ENCODE measurements at places on chromosomes 11 and 22.
A peak's percentile ranks its signal among the peaks of the same experiment; 100 is the strongest.

GRCh38 chr11:116044941-116045340 lies 540.7 kb upstream of the CADM1 start:
- no peak for DNase-seq

DNA sequence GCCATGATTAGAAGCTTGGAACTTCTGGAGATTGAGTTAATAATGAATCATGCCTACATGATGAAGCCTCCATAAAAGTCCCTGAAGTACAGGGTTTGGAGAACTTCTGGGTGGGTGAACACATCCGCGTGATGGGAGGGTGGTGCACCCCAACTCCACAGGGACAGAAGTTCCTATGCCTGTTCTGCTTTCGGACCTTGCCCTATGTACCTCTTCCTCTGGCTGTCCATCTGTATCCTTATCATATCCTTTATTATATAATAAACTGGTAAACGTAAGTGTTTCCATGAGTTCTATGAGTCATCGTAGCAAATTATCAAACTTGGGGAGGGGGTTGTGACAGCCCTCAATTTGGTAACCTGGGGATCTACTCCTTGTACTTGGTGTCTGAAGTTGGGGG lies 60.2 kb downstream of the ADM start:
- DNase-seq = no peak

DNA sequence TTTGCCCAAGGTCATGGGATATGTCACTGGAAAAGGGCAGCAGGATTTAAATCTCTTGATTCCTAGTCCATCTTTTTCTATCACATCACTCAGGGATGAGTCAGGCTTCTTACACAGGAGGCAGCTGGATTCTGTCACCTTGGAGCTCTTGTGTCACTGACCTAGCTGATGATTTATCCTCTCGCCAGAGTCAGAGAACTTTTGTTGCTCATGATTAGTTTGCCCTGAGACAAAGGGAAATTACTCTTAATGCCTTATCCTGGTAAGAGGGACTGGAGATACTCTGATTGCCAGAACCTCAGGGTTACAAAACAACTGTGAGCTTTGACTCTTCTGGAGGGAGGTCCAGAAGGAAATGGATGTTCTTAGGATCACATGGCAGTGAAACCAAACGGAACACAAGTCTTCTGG lies 10.1 kb downstream of the COA4 start:
- DNase-seq = no peak

GRCh38 chr11:32210556-32210955 lies 119.7 kb downstream of the RCN1 start:
- DNase-seq = no peak

DNA sequence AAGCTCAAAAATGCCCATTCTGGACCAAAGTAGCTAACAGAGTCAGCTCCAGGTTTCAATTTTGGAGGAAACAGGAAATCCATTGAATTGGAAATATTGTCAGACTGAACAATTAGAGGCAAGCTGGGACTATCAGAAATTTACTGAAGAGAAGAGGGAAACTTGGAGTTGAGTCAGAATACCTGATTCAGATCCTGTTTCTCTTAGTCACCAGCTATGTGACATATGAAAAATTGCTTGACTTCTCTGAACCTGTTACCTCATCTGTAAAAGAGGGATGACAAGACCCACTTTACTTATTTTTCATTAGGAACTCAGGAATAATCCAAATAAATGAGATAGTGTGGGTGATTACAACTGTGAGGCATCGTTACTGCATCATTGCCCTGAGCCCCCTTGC lies 148.9 kb upstream of the CADM1 start:
- no peak for DNase-seq

GRCh38 chr22:50169774-50170341 lies 673 bp upstream of the PANX2 start:
- no peak for DNase-seq

DNA sequence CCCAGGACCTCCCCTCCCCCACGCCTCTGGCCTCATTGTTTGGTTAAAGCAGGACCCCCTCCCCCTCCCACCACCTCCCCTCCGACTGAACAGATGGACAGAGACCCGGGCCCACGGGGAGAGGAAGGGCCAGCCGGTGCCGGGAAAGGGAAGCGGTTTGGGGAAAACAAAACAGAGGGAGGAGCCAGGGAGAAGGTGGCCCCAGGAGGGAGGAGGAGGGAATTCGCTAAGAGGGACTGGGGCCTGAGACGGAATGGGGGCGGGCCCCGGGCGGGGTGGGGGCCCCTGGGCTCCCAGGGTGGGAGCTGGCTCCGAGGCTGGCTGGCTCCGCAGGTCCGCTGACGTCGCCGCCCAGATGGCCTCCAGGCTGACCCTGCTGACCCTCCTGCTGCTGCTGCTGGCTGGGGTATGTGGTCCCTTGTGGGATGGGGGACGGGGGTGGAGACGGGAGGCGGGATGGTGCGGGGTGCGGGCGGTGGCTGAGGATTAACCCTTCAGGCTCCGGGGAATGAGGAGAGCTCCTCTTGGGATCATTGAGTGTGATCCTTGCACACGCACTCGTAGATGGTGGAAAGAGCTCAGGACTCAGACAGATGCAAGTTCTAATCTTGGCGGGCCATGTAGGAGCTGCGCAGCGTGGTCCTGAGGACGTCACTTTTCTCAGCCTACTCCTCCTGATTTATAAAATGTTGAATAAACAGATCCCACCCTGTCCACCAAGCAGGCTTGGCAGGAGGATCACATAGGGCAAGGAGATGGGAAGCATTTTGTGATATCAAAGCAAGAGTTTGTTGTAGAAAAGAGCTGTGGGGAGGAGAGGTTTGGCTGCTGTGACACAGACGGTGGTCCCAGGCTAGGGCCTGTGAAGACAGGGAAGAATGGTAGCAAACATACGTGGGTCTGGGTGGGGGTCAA lies 688 bp downstream of the SERPING1 start:
- DNase-seq = peak; percentile 69

DNA sequence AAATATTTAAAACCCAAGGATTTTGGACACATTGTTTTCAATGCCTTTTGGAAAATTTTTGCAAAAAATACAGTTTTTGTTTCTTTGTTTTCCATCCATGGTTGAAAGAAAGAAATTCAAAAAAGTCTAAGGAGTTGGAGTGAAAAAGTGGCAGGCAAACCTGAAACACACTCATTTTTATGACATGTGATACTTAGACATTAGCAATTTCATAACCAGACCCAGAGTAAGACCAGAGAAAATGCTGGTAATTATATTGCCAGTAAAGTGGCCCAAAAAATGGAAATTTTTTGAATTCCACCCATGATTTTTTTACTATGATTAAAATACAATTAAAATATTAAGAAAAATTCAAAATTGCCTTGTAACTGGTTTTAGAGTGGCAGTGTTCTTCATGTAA lies 128.2 kb downstream of the SLC17A6 start:
- DNase-seq = no peak

- no peak for DNase-seq
These were observed 25.4 kb downstream of the APIP start for GRCh38 chr11:34890812-34891211.

GRCh38 chr22:28252539-28252938 lies 333.5 kb upstream of the PITPNB start:
- no peak for DNase-seq

DNA sequence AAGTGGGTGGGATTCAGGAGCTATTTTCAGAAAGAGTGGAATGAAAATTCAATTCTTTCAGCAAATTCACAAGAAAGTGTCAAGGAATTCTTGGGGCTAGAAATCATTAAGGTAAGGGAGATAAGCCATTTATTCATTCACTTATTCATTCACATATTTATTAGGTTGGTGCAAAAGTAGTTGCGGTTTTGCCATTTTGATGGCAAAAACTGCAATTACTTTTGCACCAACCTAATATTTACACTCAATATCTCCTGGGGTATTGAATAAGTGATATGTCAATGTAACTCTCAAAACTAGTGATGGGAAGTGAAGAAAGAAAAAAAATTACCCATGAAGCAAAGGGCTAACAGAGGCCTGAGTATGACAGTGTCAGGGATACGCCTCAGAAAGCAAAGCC lies at the start of gene OR10W1:
Gene OR10W1 (minus strand): TSS at position 119 of the 400 bp plus-strand sequence. CDS start 402 bp downstream, outside the sequence.
- no peak for DNase-seq

DNA sequence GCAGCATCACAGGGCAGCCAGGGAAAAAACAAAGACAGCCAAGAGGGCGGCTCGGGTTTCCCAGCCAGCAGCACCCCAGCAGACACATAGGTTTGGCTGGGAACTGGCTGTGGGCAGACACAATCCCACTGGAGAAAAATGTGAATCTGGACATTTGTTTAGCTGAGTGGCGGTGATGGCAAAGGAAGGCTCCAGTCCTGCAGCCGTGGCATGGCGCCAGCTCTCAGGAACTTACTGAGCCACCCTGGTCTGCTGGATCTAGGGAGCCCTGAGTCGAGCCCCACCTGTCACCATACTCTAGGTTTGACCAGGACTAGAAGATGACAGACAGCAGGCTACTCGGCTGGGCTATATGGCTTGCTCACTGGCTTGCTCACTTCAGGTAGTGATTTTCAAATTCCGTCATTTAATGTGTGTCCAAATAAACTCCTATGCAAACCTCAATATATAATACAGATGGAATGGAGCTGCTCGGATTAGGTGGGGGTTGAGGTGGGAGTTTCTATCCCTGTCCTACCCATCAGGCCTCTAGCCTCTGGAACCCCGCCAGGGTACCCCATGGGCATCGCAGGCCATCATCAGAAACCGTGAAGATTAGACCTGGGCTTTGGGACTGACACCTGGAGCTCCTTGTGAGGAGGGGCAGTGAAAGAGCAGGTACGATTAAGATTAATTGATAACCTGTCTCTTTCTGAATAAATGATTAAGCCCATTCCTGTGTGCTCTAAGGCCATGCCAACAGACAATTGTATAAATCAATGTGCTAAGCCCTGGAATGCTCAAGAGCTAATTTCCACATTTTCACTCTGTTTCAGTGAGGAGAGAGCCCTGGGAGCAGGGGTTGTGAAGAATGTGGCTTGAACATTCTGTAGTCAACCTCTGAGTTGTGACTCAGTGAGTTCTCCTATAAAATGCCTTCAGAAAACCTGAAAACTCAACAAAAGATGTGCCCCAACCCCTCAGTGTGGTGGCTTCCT lies 42.5 kb downstream of the GALNT18 start:
- DNase-seq = peak; percentile 23

DNA sequence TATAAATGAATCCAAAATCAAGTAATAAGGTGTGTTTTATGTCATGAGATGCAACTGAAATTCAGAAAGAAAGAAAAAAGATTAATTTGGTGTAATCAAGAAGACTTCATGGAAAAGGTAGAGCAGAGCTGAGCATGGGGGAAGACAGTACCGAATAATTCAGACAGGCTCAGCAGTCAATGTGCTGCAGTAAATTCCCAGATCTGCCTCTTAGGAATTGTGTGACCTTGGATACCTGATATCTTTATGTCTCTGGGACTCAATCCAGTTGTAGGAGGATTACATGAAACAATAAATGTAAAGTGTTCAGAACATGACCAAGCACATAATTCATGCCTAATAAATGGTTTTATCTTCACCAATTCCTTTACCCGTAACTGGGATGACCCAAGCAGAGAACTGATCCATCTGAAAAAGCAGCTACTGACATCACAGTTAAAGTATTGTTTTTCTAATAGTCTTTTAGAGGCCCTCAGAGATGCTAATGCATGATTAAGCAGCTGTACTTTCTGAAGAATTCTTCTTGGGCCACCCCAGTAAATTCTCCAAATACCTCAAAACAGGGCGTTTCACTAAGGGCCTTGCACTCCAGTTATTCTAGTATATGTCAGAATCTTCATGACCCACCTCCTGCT lies 7.8 kb downstream of the MS4A12 start:
- DNase-seq = no peak

GRCh38 chr11:40434926-40435325 lies 1024.5 kb downstream of the LRRC4C start:
- no peak for DNase-seq

DNA sequence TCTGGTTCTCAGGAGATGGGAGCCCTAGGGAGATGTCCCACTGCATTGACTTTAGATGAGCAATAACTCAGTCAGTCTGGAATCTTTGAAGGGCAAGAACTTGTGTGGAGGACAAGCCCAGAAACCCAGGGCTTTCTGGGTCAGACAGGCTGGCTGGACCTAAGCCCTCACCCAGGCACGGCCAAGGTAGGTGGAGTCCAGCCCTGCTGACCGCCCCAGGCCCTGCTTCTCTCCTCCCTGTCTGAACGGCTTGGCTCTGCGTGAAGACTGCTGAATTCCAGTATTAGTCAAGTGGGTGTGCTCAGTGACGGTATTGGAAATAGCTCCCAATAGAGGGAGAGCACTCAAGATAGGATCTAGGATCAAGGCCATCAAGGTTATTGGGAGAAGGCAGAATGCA lies 6.1 kb downstream of the CXCR5 start:
- peak; percentile 71 for DNase-seq

- DNase-seq = no peak
These were observed 1350.2 kb upstream of the RAG2 start for GRCh38 chr11:37948258-37948657.

- DNase-seq = peak; percentile 76
These were observed 2.9 kb upstream of the SGSM1 start for GRCh38 chr22:24803064-24803542.

GRCh38 chr11:127345819-127346459 lies 345.4 kb upstream of the KIRREL3 start:
- peak; percentile 58 for DNase-seq

- no peak for DNase-seq
These were observed 10.4 kb upstream of the TUB start for GRCh38 chr11:8070417-8071115.

DNA sequence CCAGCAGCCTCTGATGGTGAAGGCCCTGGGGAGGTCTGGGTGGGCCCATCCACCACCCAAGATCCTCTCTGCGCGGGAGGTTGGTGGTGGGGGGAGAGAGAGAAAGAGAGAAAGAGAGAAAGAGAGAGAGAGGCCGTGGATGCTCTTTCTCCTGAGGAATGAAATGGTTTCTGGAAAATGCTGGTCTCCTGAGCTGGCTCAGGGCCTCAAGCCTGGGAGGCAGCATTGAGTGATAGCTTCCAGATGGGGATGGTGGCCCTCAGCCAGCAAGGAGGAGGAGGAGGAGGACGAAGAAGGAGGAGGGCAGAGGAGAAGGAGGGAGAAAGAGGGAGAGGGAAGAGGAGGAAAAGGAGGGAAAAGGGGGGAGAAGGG lies 4.6 kb downstream of the TSPAN32 start:
- DNase-seq = peak; percentile 86

DNA sequence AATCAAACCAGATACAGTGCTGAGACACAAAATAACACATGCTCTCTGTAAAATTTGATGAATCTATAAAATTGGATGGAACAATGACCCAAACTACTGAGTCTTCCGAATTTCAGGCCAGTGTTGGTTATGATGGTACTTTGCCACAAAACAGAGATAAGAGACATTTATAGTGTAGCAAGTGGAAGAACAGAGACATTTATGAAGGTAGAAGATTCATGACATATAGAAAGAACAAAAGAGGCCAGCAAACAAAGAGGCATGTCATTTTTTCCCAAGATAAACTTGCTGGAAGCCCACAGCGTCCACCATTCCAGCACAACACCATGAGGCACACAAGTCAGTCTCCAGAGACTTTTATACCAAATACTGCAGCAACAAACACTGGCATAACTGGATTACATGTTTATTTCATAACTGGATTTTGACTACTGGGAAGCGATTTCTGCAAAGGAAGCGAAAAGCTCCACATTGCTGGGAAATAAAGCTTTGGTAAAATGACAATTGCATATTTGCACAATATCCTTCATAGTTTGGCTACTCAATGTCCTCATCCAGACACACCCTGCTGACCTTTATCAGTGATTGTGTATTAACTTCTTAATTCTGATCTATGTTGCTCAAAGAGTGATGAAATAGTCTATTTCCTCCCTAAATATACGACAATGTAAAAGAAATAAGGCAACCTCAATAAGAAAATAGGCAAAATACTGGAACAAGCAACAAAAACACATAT lies 17.5 kb downstream of the DDI1 start:
- no peak for DNase-seq

Data from testis (tissue), 5 donors.